Suppressor macrophage treated with lipopolysaccharide for 4 hours (primary cell): ENCODE measurements at places on chromosomes 12 and 14.

- no peak for DNase-seq
Measured at GRCh38 chr14:102374264-102374663, 11.5 kb downstream of the TECPR2 start.

GRCh38 chr12:128914908-128915563 is 61.8 kb downstream of the GLT1D1 start:
- peak; percentile 81 for DNase-seq

DNA sequence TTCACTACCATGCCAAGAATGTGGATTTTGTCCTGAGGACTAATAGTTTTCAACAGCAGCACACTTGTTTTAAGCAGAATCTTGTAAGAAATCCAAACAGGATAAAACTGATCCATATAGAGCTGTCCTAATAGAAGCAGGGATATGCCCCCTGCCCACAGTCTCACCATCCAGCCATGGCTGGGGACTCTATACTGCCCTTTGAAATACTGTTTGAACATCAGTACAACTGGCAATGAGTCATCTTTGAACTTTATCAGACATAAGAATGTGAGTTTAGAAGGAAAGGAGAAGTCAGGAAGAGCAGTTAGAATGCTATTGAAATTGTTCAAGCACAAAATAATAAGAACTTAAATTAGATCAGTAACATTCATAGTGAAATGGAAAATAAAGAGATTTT is 3.8 kb upstream of the C12orf42 start:
- DNase-seq = no peak

- no peak for DNase-seq
Measured at GRCh38 chr12:113278141-113278540, 56.8 kb downstream of the SLC8B1 start.

DNA sequence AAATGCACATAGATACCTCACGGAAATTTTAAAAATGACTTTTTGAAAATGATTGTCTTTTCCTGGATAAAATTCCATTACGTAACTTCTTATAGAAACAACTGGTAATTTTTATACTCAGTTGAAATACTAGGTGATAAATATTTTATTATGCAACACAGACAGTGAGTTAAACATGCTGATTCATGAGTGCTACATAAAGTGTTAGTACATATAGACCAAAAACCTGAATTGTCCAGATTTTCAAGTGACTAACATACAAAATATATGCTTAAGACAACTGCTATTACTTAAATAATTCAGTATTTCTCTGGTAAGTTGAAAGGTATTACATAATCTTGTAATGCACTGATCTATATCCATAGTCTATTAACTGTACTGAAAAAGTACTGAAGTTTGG is 11.9 kb downstream of the PTPRO start:
- DNase-seq = no peak

GRCh38 chr12:111368291-111368787 is 556 bp downstream of the PHETA1 start:
- DNase-seq = no peak

DNA sequence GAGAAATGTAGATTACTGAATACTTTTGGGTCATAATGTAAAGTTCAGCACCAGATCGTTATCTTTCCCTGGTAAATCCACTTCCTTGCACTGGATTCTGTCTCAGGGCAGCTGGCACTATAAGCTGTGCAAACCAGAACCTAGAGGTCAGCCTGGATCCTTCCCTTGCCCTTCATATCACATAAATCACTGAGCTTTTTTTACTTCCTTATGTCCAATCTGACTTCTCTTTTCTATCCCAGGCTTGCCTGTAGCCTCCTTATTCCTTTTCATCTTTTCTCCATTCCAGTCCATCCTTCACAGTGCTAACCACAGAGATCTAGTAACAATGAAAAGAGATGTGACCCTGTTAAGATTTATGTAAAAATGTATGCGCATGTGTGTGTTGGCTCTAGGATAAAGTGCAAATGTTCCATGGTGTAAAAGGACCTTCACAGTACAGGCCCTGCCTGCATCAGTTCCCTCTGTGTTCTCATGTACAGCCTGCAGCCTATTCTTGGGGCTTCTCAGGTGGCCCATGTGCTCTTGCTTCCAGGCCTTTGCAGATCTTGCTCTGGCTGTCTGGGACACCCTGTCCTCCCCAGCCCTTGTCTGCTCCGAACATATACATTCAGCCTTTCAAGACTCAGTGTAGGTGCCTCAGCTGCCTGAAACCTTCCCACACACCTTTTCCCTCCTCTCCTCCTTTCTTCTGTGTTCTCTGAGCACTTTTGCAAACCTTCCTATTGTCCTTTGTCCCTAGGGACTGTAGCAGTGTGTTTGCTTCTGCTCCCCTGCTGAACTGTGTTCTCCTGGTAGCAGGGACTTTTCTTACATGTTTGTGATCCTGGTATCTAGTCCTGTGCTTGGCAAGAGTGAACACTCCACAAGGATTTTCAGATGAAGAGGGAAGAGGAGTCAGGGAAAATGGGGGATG is 30.0 kb downstream of the PELI2 start:
- peak; percentile 14 for DNase-seq

DNA sequence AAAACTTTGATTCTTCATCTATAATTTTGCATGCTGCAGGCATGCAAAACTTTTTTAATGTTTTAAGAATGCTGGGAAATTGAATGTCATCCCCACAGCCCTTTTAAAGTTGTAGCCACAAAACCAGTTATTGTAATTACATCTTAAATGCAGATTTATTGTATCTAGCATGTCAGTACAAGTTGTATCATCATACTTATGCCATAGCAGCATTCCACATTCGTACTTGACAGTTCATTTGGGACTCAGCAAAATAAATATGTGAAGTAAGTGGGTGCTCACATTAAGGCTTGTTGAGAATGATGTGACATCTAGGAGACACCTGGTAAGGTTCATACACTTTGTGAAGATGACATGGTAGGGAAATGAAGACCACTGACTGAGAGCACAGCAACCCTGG is 44.0 kb upstream of the GZMB start:
- DNase-seq = no peak
